Activated T-helper 1 cell treated with Interleukin-2 at 50 U/mL for 16 hours (primary cell): ENCODE measurements at places on chromosomes 3 and 15.

- peak; percentile 23 for DNase-seq
Measured at GRCh38 chr3:27659279-27660021, 62.7 kb downstream of the EOMES start.

DNA sequence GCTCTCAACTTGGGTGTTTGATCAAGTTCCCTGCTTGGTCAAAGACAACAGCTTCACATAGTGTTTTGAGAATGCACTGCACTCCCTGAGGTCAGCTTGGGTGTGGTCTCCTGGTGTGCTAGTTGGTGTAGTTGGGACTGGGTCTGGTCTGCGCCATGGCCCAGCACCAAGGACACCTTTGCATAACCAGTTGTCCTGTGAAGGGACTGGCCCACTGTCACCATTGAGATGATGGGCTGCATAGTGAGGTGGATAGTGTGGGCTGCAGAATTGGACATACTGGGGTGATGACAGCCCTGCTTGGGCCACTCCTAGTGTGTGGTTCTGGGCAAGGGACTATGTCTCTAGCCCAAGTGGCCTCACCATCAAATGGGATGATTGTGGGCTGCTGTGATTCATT, 9.5 kb downstream of the RPSA start:
- DNase-seq, result no peak

GRCh38 chr3:66344391-66344811, 123.6 kb downstream of the SLC25A26 start:
- no peak for DNase-seq

DNA sequence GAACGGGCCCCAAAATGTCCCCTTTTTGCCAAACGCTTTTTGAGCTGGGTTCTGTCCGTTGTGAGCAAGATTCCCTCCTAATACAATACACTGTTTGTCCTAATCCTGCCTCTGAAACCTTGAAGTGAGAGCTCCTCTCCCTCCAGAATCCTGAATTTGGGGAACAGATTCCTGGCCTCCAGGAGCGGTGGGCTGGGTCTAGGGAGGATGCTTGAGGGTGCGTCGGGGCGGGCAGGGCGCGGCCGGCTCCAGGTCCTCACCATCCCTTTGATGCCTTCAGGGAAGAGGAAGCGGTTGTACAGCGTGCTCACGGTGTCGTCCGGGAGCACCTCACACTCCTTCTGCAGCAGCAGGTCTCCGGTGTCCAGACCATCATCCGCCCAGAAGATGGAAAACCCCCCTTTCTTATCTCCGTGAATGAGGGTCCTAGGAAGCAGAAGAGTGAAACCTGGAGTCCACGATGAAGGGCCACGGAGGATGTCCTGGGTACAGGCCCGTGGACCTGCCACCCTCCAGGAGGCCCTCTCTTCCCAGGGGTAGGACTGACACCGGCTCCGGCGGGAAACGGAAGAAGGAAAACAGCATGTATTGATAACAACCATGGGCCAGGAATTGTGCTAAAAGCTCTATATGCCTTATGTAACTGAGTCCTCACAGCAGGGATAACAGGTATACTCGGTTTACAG, 23.2 kb downstream of the ALDH1L1 start:
- no peak for DNase-seq

- no peak for DNase-seq
Measured at GRCh38 chr15:28096411-28096669, 2.8 kb downstream of the OCA2 start.

- no peak for DNase-seq
Measured at GRCh38 chr3:22013641-22014040, 262.6 kb upstream of the ZNF385D start.

GRCh38 chr3:15693355-15693754, 91.8 kb downstream of the BTD start:
- no peak for DNase-seq

GRCh38 chr15:85536341-85536740, 155.9 kb downstream of the AKAP13 start:
- DNase-seq, result no peak

GRCh38 chr15:59170295-59171066, 36.2 kb upstream of the LDHAL6B start:
- DNase-seq, result no peak

DNA sequence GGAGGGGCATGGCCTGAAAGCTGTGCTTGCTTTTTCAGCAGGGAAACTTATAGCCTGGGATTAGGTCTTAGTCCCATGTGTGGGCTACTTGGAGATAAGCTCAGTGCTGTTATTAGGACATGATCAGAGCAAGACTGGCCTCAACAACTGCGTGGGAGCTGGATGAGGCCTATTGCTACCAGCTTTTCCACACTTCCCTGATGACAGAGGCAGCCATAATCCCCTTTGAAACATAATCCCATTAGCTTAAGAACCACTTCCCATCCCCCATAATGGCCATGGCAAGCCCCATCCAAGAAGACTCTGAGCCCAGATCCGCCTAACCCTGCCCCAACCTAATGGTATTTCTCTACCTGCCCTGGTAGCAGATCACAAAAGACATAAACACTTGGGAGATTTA, 26.6 kb upstream of the GK5 start:
- DNase-seq, result no peak

DNA sequence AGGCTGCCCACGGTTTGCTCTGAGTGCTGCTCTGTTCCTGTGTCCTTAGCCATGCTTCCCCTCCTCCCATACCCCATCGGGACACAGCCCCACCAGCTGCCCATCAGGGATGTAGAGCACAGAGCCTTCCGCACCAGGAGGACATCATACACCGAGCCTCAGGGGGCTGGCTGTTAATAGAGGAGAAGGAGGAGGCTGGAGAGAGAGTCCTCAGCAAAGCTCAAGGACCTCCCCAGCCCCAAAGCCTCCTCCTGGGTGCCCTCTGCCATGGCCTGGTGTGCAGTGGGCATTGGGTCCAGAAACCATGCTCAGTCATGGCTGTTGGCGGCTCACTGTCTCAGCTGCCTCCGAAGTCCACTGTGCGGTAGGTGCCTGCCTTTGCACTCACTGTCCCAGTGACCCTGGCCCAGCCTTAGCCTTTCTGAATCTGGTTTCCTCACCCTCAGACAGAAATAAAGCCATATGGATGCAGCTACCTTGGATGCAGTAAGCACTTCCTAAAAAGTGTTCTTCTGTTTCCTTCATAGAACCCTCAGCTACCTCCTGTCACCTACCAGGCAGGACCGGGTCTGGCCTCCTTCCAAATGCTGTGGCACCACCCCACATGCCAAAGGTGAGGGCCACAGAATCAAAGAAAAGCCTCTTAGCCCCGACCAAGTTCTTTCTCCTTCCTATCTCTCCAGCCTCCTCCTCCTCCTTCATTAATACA, 53.9 kb downstream of the ACAD9 start:
- DNase-seq, result no peak

DNA sequence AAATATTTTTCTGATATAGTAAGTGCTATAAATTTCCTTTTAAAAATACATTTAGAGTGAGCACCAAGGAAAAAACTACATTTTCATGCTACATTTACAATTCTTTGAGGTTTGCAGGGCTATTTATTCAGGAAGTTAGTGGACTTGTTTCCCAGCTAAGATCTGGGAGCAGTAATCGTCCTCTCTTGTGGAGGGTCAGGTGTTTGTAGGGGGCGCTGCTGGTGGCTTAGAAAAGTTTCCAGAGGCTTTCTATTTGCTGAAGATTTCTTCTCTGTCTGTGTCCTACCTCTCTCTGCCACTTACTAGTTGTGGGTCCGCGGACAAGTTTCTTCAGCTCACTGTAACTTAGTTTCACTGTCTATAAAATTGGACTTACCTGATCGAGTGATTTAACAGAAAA, 163.9 kb downstream of the PEX5L start:
- no peak for DNase-seq
